CD14-positive monocyte (primary cell): ENCODE measurements at places on chromosomes 16 and 17.

DNA sequence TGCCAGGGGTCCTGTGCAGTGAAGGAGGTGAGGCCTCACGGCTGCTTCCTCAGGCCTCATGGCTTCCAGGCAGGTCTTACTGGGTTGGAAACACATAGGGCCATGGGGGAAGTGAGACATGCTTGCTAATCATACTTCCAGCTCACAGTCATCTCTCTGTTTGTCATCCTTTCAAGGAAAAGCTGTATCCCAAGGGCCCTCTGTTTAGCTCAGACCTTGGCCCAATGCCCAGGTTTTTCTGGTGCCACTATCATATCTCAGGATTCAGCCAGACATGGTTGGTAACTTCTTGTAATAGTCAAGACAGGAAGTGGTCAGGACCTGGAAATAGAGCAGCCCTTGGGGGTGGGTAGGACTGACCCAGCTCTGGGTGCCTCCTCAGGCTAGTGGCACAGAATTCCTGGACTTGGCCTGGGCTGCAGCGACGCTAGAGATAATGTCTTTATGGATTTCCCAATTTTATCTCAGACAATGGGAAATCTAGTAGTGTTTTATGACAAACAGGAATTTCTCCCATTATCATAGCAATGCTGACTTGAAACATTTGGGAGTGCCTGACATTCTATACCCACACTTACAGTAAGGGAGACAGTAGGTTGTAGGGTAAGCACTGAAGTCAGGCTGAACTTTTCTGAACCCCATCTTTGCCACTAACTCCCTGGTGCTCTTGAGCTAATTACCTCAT lies 13.5 kb upstream of the ITGB3 start:
- DNase-seq: peak; percentile 58

DNA sequence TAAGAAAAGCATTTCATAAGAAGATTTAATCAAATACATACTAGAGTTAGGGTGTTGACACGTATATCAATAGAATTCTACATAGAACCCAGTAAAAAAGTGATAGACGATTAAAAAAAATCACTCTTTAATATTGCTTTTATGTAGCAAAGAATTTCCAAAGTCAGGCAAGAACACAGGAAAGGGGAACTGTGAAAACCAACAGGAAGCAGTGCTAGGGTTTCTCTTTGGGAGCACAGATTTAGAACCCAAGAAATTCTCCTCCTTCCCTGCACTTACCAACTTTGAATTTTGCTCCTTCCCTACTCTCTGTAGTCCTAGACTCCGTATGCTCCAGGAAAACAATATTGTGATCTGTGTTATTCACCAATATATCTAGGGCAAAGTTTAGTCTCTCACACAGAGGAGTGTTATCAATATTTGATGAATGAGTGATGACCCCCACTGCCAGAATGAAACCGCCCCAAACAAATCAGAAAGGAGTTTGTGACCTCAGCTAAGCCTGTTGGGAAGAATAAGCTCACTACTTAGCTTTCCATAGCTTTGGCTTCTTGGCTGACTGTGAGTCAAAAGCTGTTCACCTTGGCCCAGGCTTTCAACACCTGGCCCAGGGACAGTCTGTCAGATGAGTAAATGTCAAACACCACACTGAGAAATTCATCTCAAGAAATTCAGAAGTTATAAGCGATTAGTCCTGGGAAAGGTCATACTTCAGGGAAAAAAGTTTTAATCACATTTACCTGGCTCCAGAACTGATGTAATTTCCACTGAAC lies 8.6 kb downstream of the RFWD3 start:
- no peak for DNase-seq

GRCh38 chr16:23835390-23836077 lies at the start of gene PRKCB:
TSS of gene PRKCB (plus strand) at chr16:23835983.
- peak; percentile 86 for DNase-seq

- no peak for DNase-seq
These were observed 571 bp upstream of the USP10 start for GRCh38 chr16:84699147-84699711.

- DNase-seq: no peak
These were observed 9.4 kb downstream of the WNT3 start for GRCh38 chr17:46809110-46809571.

DNA sequence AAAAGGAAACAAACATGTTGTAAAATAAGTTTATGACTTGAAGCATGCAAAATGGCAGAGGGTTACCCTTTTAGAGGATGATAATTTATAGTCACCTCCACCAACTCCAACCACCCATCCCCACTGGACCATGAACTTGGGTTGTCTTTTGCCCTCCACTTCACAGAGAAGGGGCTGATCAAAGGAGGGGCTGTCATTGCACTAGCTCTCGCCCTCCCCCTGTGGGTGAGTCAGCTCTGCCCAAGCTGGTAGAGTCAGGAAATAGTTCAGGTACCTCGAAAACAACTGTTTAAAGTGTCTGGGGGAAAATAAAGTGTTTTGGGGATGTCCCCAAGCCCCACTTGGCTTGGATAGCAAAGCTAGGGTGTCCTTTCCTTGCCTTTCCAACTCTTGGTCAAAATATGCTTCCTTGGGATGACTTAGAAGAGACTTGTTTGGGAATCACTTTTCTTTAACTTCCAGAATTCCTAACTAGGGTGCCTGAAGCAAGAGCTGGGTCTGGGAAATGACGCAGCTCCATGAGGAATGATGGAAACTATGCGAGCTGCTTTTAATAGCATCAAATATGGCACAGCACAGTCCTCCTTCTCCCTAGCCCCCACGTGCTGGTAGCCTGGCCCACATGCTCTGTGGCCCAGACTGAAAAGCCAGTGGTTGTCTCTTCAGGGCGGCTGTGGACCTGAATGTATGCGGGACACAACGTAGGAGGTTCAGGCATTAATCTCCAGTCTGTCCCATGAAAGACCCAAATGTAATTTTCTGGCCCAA lies 40.7 kb downstream of the TBX4 start:
- DNase-seq: no peak

GRCh38 chr17:29677824-29678223 lies 55.1 kb upstream of the CORO6 start:
- peak; percentile 27 for DNase-seq

GRCh38 chr16:4337540-4338088 lies 13.5 kb downstream of the PAM16 start:
- DNase-seq: no peak

DNA sequence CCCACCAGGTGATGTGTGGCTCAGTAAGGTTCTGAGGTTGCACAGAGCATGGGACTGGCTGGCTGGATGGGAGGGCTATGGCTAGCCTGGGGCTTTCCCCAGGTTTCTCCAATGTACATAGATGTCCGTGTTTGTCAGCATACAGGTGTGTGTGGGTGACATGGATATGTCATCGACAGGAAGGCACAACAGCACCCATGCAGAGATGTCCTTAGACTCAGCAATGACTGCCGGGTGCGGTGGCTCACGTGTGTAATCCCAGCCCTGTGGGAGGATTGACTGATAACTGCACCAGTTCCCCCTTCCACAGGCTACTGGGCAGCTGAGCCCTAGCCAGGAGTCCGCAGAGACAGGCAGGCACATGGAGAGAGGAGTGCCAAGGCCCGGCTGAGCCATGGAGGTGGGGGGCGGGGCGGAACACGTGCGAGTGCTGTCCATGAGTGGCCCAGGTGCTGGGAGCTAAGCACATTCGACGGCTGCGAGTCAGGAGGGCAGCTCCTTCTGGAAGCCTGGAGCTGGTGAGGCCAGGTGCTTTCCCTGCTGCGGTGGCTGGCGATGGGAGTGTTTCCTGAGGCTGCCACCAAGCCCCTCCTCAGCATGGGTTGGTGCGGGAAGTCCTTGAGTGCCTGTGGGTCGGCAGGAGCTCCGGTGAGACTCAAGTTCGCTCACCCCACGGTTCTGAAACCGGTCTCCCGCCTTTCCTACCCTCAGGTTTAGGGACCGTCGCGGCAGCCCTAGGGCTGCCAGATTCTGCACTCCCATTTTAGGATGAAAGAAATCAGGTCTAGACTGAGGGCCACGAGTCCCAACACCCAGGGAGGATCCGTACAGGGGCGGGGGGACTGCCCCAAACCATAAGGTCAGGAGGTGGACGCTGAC lies 858 bp upstream of the ASPSCR1 start:
- DNase-seq: no peak

DNA sequence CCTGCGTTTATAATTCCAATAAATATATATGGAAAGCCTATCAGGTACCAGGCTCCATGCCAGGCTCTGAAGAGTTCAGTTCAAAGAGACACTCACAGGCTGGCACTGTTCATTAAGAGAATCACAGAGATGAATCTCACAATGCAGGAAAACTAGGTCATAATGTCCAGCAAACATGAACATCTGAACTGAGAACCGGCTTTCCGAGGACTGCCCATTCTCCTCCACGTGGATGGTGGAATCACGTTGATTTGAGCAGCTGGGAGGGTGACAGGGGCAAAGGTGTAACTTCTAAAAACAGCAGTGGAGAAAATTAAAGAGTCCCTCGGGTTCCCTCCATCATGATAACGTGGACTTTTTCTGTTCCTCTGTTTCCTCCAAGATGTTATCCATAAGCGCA lies 10.2 kb downstream of the GP2 start:
- DNase-seq: no peak

DNA sequence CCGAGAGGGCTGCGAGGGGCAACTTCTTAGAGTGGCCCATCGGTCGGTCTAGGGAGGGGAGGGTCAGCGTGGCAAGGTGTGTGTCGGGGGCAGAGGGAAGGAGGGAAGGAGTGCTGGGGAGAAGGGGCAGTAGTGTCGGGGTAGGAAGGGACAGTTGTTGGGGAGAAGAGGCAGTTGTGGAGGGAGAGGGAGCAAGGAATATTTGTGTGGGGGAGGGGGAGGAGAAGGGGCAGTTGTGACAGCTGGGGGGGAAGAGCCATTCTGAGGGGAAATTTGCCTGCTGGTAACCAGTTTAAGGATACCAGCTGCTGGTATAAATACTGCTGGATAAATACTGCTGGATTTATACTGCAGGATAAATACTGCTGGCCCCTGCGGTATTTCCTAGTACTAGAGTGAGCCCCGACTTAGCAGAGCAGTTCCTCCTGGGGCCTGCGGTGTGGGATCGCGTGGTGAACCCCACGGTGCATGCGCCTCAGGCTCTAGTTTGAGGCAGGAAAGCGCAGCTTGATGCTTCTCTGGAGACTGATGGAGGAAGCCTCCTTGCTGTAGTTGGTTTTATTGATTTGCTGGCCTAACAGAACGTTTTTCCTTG lies 309 bp downstream of the DNAH2 start:
- no peak for DNase-seq

- no peak for DNase-seq
These were observed 12.8 kb upstream of the RAB11FIP4 start for GRCh38 chr17:31378638-31379037.
